ENCODE measurements at places on chromosomes 3 and 15.

GRCh38 chr15:80866936-80867335 is 87.8 kb downstream of the CEMIP start:
- H3K4me3 ChIP-seq: no peak overlapping the region
- no peak for ATAC-seq
- H3K36me3 ChIP-seq: no peaks in the 10 kb centered on the region
- no peaks in the 10 kb centered on the region for H3K4me1 ChIP-seq
- H3K27me3 ChIP-seq: no peaks in the 10 kb centered on the region

- no peaks in the 10 kb centered on the region for H3K36me3 ChIP-seq
- H3K27ac ChIP-seq: no peak overlapping the region
- H3K4me1 ChIP-seq: no peaks in the 10 kb centered on the region
- ATAC-seq: no peak
- no peak overlapping the region for H3K4me3 ChIP-seq
Measured at GRCh38 chr3:70815817-70816216, 503.4 kb upstream of the MDFIC2 start.

DNA sequence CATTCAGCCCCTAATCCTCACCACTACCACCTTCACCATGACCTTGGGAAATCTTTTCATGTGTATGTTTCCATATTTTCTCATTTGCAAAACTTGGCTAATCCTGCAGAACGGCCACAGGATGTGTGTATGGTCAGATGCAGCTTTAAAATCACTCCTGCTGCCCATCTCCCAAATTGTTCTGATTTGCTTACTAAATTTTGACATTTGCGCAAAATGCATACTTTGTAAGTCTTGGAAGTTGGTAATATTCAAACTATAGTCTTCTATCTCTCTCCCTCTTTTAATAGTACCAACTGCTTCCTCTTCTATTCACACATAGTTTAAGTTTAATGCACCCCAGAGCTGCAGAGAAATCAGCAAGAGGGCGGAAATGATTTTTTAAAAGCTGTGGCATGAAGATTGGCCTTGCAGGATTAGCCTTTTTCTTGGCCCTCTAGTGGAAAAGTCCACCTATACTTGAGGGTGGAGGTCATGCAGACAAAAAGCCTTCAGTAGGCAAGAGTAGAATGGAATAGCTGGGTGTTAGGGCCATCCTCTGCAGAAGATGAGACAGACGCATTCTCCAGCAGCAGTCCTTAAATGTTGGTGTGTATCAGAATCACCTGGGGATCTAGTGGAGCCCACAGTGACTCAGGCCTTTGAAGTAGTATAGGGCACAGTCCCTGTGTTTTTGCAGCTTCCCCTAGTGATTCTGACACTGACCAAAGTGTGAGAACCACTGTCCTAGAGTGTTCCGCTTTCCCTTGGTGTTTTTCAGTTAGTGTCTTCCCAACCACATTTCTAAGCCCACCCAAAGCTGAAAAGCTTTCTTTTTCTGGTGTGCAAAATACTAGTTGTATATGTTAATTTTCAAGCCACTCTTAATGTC is 181.7 kb downstream of the CHST2 start:
- H3K4me1 ChIP-seq: peaks cover 5% of the 10 kb centered on the region
- no peaks in the 10 kb centered on the region for H3K36me3 ChIP-seq
- no peaks in the 10 kb centered on the region for H3K27me3 ChIP-seq
- no peak for ATAC-seq

- ATAC-seq: no peak
- H3K27ac ChIP-seq: no peak overlapping the region
- no peaks in the 10 kb centered on the region for H3K4me1 ChIP-seq
- peaks cover 22% of the 10 kb centered on the region for H3K27me3 ChIP-seq
- no peak overlapping the region for H3K4me3 ChIP-seq
Measured at GRCh38 chr15:29557171-29557570, 265.1 kb downstream of the TJP1 start.

GRCh38 chr3:110272525-110272924 is 799.1 kb upstream of the NECTIN3 start:
- H3K27ac ChIP-seq: no peak overlapping the region
- no peaks in the 10 kb centered on the region for H3K27me3 ChIP-seq
- H3K4me1 ChIP-seq: no peaks in the 10 kb centered on the region
- H3K36me3 ChIP-seq: no peaks in the 10 kb centered on the region
- no peak overlapping the region for H3K4me3 ChIP-seq

- H3K4me1 ChIP-seq: peaks cover 7% of the 10 kb centered on the region
- H3K36me3 ChIP-seq: no peaks in the 10 kb centered on the region
- peaks cover 44% of the 10 kb centered on the region for H3K27me3 ChIP-seq
- no peak overlapping the region for H3K27ac ChIP-seq
Measured at GRCh38 chr3:45143673-45144671, 2.2 kb downstream of the CDCP1 start.

- H3K4me1 ChIP-seq: no peaks in the 10 kb centered on the region
- H3K36me3 ChIP-seq: no peaks in the 10 kb centered on the region
- H3K4me3 ChIP-seq: no peak overlapping the region
- ATAC-seq: no peak
- H3K27ac ChIP-seq: no peak overlapping the region
Measured at GRCh38 chr3:18827664-18828063, 320.6 kb upstream of the KCNH8 start.

DNA sequence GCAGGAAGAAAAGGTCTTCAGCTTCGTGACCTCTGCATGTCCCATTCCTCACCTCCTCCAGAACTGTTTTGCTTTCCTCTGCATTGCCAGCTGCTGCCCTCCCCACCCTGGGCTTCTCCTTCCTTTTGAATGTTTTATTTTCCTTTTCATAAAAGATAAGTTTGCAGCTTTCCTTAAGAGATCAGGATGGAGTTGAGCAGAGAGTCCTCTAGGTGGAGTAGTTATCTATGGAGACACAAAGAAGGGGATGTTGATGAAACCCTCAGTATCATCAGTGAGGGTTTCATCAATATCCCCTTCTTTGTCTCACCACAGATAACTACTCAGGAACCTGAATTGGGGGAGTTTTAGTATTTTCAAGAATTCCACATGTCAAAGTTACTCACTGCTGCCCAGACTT is 19.0 kb upstream of the SLC25A36 start:
- no peak for ATAC-seq
- H3K27me3 ChIP-seq: peaks cover 19% of the 10 kb centered on the region
- H3K4me3 ChIP-seq: no peak overlapping the region
- no peaks in the 10 kb centered on the region for H3K4me1 ChIP-seq

DNA sequence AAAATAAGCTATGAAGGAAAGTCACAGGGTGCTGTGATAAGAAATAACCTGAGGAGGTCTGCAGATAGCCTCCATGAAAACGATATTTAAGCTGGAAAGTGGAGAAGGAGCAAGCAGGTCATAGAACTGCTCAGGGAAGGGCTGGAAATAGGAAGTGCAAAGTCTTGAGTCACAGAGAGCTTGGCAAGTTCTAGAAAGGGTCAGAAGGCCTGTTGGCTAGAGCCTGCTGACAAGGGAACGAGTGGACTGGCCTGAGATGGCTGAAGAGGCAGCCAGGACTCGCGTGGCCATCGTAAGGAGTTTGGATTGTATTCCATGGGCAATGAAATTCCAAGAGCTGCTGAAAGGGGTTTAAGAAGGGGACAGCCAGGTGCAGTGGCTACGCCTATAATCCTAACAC is 64.7 kb upstream of the IL12A start:
- no peaks in the 10 kb centered on the region for H3K36me3 ChIP-seq
- H3K27ac ChIP-seq: no peak overlapping the region
- H3K27me3 ChIP-seq: peaks cover 8% of the 10 kb centered on the region
- H3K4me1 ChIP-seq: no peaks in the 10 kb centered on the region

- H3K4me3 ChIP-seq: no peak overlapping the region
- H3K27me3 ChIP-seq: peaks cover 17% of the 10 kb centered on the region
- ATAC-seq: no peak
- peaks cover 9% of the 10 kb centered on the region for H3K4me1 ChIP-seq
- no peaks in the 10 kb centered on the region for H3K36me3 ChIP-seq
Measured at GRCh38 chr3:124037326-124037725, 45.4 kb upstream of the ROPN1 start.

DNA sequence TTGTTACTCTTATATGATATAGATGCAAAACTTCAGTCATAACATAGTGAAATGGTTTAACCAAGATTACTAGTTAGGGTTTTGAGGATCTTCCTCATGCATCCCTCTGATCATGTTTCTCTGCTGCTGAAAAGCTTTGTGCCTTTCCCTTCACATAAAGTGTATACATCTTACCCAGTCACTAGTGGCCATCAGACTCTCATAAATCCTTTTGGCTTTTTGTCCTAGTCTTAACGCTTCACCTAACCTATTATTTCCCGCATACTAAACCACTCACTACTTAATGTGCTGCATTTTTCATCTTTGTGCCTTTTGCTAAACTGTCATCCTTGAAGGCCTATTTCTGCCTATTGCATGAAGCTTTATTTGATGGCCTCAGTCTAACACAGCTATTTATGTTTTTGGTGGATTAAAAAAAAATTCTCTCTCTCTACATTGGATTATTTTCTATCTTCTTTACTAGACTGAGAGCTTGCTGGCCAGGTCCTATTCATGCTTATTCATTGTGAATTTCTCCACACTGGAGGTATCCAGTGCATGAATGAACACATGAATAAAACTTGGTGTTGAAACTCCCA is 717.6 kb upstream of the GOLIM4 start:
- no peak for ATAC-seq
- no peaks in the 10 kb centered on the region for H3K4me1 ChIP-seq

DNA sequence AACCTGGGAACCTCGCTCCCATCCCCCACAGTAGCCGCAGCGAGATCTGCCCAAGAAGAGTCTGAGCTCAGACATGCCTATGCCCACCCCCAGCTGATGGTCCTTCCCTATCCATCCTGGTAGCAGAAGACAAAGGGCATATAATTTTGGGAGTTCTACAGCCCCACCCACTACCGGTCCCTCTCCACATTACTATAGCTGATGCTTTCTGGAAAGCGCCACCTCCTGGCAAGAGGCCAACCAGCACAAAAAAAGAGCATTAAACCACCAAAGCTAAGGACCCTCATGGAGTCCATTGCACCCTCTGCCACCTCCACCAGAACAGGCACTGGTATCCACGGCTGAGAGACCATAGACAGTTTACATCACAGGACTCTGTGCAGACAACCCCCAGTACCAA is 168.4 kb downstream of the MEGF11 start:
- no peak overlapping the region for H3K4me3 ChIP-seq
- H3K4me1 ChIP-seq: no peaks in the 10 kb centered on the region
- H3K27me3 ChIP-seq: peaks cover 15% of the 10 kb centered on the region
- H3K36me3 ChIP-seq: no peaks in the 10 kb centered on the region
- no peak for ATAC-seq
- no peak overlapping the region for H3K27ac ChIP-seq

GRCh38 chr3:150345021-150345538 is 63.0 kb upstream of the TSC22D2 start:
- no peak overlapping the region for H3K27ac ChIP-seq
- H3K36me3 ChIP-seq: no peaks in the 10 kb centered on the region
- peaks cover 38% of the 10 kb centered on the region for H3K27me3 ChIP-seq
- no peak overlapping the region for H3K4me3 ChIP-seq
- no peaks in the 10 kb centered on the region for H3K4me1 ChIP-seq
- ATAC-seq: no peak

- H3K27me3 ChIP-seq: no peaks in the 10 kb centered on the region
- no peaks in the 10 kb centered on the region for H3K36me3 ChIP-seq
- no peak for ATAC-seq
Measured at GRCh38 chr3:117427081-117427480, 717.5 kb downstream of the TUSC7 start.

- H3K27me3 ChIP-seq: no peaks in the 10 kb centered on the region
- H3K27ac ChIP-seq: no peak overlapping the region
- no peaks in the 10 kb centered on the region for H3K4me1 ChIP-seq
- H3K4me3 ChIP-seq: no peak overlapping the region
- no peaks in the 10 kb centered on the region for H3K36me3 ChIP-seq
Measured at GRCh38 chr3:78633626-78634025, 1134.2 kb downstream of the ROBO1 start.

DNA sequence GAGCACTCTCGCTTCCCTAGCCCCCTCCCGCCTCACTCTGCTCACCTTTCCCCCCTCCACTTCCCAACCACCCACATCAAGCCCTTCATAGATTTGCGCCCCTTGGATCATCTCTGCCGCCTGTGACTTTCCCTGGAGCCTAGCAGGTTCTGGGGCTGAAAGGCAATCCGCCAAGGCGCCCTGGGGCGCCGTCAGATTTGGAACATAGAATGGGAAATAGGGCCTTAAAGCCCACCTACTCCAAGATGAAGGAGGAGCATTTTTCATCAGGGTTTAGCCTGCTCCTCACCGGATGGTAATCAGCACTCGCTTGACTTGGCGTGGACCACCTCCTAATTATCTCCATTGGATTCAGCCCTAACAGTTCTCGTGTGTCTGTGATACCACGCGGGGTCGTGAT is 1.3 kb downstream of the CPNE4 start:
- no peak overlapping the region for H3K27ac ChIP-seq
- no peak overlapping the region for H3K4me3 ChIP-seq
- H3K36me3 ChIP-seq: no peaks in the 10 kb centered on the region
- peaks cover 73% of the 10 kb centered on the region for H3K27me3 ChIP-seq

DNA sequence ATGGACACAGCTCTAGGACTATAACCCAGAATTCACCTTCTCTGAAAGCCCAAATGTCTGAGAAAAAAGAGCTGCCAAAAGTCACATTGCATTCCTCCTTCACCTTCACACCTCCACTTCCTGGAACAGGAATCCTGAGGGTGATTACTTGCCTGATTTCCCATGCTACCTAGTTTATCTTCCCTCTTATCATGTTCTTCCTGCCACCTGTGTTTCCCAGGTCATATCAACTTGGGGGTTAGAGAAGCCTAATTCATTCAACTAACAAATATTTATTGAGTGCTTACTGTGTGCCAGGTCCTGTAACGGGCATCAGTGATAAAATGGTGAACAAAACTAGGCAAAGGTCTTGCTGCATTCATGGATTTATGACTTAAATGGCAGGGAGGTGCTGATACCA is 279.6 kb upstream of the WNT5A start:
- no peak overlapping the region for H3K4me3 ChIP-seq
- no peaks in the 10 kb centered on the region for H3K36me3 ChIP-seq
- no peak overlapping the region for H3K27ac ChIP-seq
- ATAC-seq: no peak
- no peaks in the 10 kb centered on the region for H3K27me3 ChIP-seq
- H3K4me1 ChIP-seq: no peaks in the 10 kb centered on the region

DNA sequence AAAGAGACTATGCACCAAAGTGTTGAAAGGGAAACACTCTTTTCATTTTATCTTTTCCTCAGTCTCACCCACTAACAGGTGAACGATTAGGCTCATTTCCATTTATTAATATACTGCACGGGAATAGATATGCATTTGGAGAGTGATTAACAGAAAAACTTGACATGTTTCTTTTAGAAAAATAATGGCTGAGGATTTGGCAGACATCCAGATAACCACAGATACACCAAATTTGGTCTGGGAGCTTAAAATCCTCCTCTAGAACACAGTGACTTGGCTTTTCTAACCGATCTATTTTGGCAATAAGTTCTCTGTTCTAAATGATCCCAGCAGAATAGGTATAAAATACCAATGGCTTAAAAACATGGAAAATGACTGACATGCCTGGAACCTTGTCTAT is 459.3 kb upstream of the SGO1 start:
- no peaks in the 10 kb centered on the region for H3K4me1 ChIP-seq
- no peak overlapping the region for H3K27ac ChIP-seq
- no peaks in the 10 kb centered on the region for H3K36me3 ChIP-seq
- H3K27me3 ChIP-seq: no peaks in the 10 kb centered on the region

DNA sequence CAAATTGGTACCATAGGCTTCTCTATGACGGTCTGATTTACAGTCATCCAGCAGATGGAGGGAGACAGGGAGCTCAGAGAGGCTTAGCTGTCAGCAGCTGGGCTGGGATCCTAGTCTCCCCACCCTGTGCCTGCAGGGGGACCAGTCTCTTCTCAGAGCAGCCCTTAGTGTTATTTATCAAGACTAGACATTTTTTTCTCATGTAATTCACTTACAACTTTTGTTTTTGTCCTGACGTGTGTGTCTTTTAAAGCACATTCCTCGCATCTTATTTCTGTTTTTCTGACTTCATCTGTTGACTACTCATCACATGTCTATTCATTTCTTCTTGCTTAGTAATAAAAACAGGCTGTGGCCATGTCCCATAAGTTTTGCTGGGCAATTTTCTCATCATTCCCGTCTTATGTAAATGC is 116.1 kb downstream of the KLF13 start:
- no peaks in the 10 kb centered on the region for H3K36me3 ChIP-seq
- H3K27me3 ChIP-seq: no peaks in the 10 kb centered on the region
- peak overlapping the region; percentile 74 for H3K4me3 ChIP-seq
- ATAC-seq: peak; percentile 12
